Fibroblast of the aortic adventitia (primary cell): ENCODE measurements at places on chromosomes 4 and X. TPM values are rescaled to one million over a fixed set of nuclear protein-coding genes. Genes with fewer than 3 reads are reported as not detected.

REPS2 gene
- 0.82 and 1.7 TPM in 2 replicates for total RNA-seq

IL13RA1 gene
- total RNA-seq: 52.7 and 66.8 TPM in 2 replicates

ARR3 gene
- not detected in 2 replicates for total RNA-seq

HELT gene
- not detected in 2 replicates for total RNA-seq

LAS1L gene
- total RNA-seq: 18.0 and 18.2 TPM in 2 replicates

ZNF630 gene
- 0.81 and 2.0 TPM in 2 replicates for total RNA-seq

ATP11C gene
- total RNA-seq: 48.2 and 71.2 TPM in 2 replicates

LRP2BP gene
- total RNA-seq: 0.63 and 0.74 TPM in 2 replicates

SLC34A2 gene
- total RNA-seq: not detected in 2 replicates

SHISA3 gene
- total RNA-seq: 2.0 and 6.0 TPM in 2 replicates

GRID2 gene
- 0.25 and 0.63 TPM in 2 replicates for total RNA-seq

STATH gene
- 0.72 TPM in 1 of 2 replicates, not detected in the other for total RNA-seq

DIPK2B gene
- 0.09 and 0.16 TPM in 2 replicates for total RNA-seq

SPARCL1 gene
- total RNA-seq: not detected in 2 replicates

TMEM187 gene
- 5.3 and 7.5 TPM in 2 replicates for total RNA-seq

STK26 gene
- total RNA-seq: 0.57 and 1.6 TPM in 2 replicates

KCNE5 gene
- 0.16 and 0.36 TPM in 2 replicates for total RNA-seq

SSR4 gene
- total RNA-seq: 34.2 and 186 TPM in 2 replicates

CFAP299 gene
- 2.1 and 12.7 TPM in 2 replicates for total RNA-seq

PHF8 gene
- total RNA-seq: 13.8 and 17.1 TPM in 2 replicates

TMSB15A gene
- 1.4 TPM in 1 of 2 replicates, not detected in the other for total RNA-seq

CENPVL2 gene
- total RNA-seq: 0.41 TPM in 1 of 2 replicates, not detected in the other

FRAS1 gene
- 1.9 and 16.8 TPM in 2 replicates for total RNA-seq

PRKG2 gene
- 7.8 and 7.9 TPM in 2 replicates for total RNA-seq

ADGRL3 gene
- total RNA-seq: under 0.01 and 7.9 TPM in 2 replicates

LIMCH1 gene
- 0.82 and 8.7 TPM in 2 replicates for total RNA-seq

HAND2 gene
- 31.3 TPM in 2 replicates for total RNA-seq

UGT2A1 gene
- not detected in 2 replicates for total RNA-seq

EGF gene
- 0.09 and 1.1 TPM in 2 replicates for total RNA-seq

SHROOM2 gene
- total RNA-seq: 0.16 TPM in 1 of 2 replicates, not detected in the other

SHROOM4 gene
- 0.72 and 1.4 TPM in 2 replicates for total RNA-seq

NPFFR2 gene
- total RNA-seq: not detected in 2 replicates

DUSP9 gene
- total RNA-seq: not detected in 2 replicates

NHSL2 gene
- 3.9 and 6.8 TPM in 2 replicates for total RNA-seq

GRIPAP1 gene
- 11.9 and 15.7 TPM in 2 replicates for total RNA-seq

SASH3 gene
- total RNA-seq: not detected in 2 replicates

CDX4 gene
- not detected in 2 replicates for total RNA-seq

RTL3 gene
- 0.27 TPM in 1 of 2 replicates, not detected in the other for total RNA-seq

MAGEA11 gene
- total RNA-seq: not detected in 2 replicates

HTN3 gene
- not detected in 2 replicates for total RNA-seq

METTL14 gene
- 18.8 and 27.5 TPM in 2 replicates for total RNA-seq

ETDA gene
- total RNA-seq: not detected in 2 replicates

TENM3 gene
- total RNA-seq: 6.3 and 14.0 TPM in 2 replicates

C4orf51 gene
- total RNA-seq: not detected in 2 replicates

GDPD2 gene
- total RNA-seq: not detected in 2 replicates

ADGRA3 gene
- total RNA-seq: 22.8 and 31.9 TPM in 2 replicates

C4orf50 gene
- 0.08 TPM in 1 of 2 replicates, not detected in the other for total RNA-seq

SLC25A43 gene
- total RNA-seq: 9.3 and 22.9 TPM in 2 replicates

DCHS2 gene
- total RNA-seq: under 0.01 TPM in 1 of 2 replicates, not detected in the other

CLNK gene
- total RNA-seq: 0.08 TPM in 1 of 2 replicates, not detected in the other

UNC5C gene
- total RNA-seq: 0.90 and 2.2 TPM in 2 replicates
